ENCODE measurements at places on chromosomes 1 and 21.

- DNase-seq = no peak
Observed at GRCh38 chr1:14141656-14142055, 441.7 kb downstream of the PRDM2 start.

DNA sequence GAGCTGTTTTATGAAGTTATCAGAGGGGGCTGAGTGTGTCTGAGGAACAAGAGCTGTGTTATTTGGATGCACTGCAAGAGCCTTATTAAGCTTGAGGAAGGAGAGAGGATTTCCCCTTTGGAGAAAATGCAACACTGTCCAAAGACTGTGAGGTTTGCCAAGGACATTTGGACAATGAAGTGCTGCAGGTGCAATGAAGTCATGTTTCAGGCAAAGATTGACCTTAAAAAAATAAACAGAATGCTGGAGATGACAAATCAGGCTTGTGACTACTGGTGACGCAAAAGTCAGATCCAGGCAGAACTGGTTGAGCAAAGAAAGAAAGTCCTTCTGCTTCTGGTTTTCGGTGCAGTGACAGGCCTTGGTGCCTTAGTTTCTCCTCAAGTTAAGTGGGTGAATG is 125.2 kb upstream of the KIAA0040 start:
- peak; percentile 62 for DNase-seq

GRCh38 chr1:168636642-168637111 is 60.3 kb downstream of the XCL1 start:
- no peak for DNase-seq

- no peak for DNase-seq
Observed at GRCh38 chr1:201711811-201712210, 117.1 kb upstream of the IPO9 start.

DNA sequence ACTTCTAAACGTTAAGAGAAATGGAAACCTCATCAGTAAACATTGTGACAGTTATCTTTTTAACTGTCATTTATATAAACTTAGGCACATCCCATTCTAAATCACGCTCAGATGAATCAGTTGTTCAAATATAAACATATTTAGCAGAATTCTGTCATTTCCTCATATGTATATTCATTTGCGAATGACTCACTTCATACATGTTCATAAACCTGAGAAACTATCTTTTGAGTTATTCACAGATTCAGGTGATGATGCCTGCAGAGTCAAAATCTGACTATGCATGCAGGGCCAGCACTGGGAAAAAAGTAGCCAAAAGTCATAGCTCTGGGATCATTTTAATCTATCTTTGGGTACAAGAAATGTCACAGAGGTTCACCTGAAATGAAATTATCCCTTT is 153.8 kb upstream of the PKN2 start:
- no peak for DNase-seq

- DNase-seq = no peak
Observed at GRCh38 chr21:46421756-46422555, 36.7 kb upstream of the DIP2A start.

GRCh38 chr1:150869683-150870082 is 6.7 kb downstream of the ARNT start:
- no peak for DNase-seq

- DNase-seq = no peak
Observed at GRCh38 chr1:36257375-36257767, 33.1 kb downstream of the THRAP3 start.

DNA sequence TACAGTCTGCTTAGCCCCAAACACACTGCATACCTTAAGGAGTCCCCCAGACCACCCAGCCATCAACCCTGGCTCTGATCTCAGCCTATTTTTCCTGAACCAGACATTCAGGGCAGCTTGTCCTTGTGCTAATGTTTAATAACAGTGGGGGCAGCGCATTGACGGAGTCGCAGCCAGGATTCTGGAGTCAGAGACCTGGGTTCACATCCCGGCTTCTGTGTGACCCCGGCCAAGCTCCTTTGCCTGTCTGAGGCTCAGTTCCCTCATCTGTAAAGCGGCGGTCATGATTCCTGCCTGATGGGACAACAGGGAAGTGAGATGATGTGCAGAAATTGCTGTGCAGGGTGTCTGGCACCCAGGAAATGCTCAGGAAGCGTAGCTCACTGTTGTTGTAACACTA is 63.1 kb downstream of the MATN1 start:
- no peak for DNase-seq

All from right forelimb (tissue), 1 donor.